ENCODE measurements at places on chromosomes 4 and X. TPM values are rescaled to one million over a fixed set of nuclear protein-coding genes. Genes with fewer than 3 reads are reported as not detected.

The PLAC8 gene
- 3.7 TPM for total RNA-seq

The GLRA3 gene
- total RNA-seq, result not detected

The KCNIP4 gene
- not detected for total RNA-seq

DNA sequence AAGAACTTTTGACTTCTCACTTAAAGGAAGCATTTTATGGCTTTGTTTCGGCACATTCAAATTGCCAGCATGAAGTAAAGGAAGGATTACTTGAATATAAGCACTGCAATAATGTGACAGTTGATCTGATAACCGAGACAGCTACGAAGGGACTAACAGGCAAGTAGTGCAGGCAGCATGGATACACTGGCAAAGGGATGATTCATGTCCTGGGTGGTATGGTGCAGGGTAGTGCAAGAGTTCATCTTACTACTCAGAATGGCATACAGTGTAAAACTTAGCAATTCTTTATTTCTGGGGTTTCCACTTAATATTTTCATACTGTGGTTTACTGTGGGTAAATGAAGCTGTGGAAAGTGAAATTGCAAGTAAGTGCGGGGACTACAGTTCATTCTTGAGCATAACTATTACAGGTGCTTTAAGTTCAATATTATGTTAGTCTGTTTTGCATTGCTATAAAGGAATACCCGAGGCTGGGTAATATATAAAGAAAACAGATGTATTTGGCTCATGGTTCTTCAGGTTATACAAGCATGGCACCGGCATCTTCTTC, 611.8 kb downstream of the SPOCK3 start:
- no peaks in the 10 kb centered on the region for H3K4me1 ChIP-seq
- no peaks in the 10 kb centered on the region for H3K36me3 ChIP-seq
- H3K27ac ChIP-seq, result no peak overlapping the region
- H3K4me3 ChIP-seq, result no peak overlapping the region
- DNase-seq, result no peak

GRCh38 chr4:140755774-140756318, 339 bp downstream of the TBC1D9 start:
- H3K27me3 ChIP-seq, result no peaks in the 10 kb centered on the region
- H3K27ac ChIP-seq, result peak overlapping the region; percentile 87
- peak overlapping the region; percentile 86 for H3K4me3 ChIP-seq
- no peaks in the 10 kb centered on the region for H3K36me3 ChIP-seq
- H3K4me1 ChIP-seq, result peaks cover 8% of the 10 kb centered on the region
- no peak for DNase-seq

- peaks cover 22% of the 10 kb centered on the region for H3K4me1 ChIP-seq
- H3K36me3 ChIP-seq, result peaks cover 6% of the 10 kb centered on the region
- no peaks in the 10 kb centered on the region for H3K27me3 ChIP-seq
- no peak for DNase-seq
Observed at GRCh38 chr4:119532319-119532718, 96.3 kb downstream of the PDE5A start.

- no peaks in the 10 kb centered on the region for H3K4me1 ChIP-seq
- H3K36me3 ChIP-seq, result peaks cover 50% of the 10 kb centered on the region
- no peak overlapping the region for H3K27ac ChIP-seq
- no peak overlapping the region for H3K4me3 ChIP-seq
- no peaks in the 10 kb centered on the region for H3K27me3 ChIP-seq
Observed at GRCh38 chr4:3524349-3524748, 7.9 kb downstream of the LRPAP1 start.

DNA sequence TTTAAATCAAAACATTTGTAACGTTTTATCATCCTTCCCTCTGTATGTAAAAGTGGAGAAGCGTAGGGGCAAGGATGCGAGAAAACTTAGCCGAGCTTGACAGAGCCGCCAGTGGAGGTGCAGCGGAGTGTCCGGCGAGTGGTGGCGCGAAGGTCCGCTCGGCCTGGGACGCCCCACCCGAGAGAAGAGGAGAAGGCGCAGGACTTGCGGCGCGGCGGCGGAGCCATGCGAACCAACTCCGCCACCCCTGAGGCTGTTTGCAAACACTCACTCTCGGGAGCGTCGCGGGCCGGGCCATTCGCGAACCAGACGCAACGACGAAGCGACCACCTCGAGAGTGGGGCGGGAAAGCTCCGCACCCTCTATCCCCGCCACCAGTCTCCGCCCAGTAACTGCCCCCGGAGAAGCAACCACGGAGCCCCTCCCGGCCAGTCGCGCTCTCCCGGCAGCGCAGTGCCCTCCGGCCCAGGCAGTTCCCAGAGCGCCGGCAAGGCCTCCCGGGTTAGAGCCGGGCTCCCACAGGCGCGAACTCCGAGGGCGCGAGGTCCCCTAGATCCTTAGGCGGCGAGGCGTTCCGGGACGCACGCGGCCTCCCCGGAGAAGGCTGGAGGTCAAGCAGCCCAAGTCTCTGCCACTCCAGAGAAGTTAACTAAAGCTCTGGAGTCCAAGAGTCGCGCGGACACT, 2.3 kb upstream of the MAB21L2 start:
- no peaks in the 10 kb centered on the region for H3K36me3 ChIP-seq
- no peaks in the 10 kb centered on the region for H3K4me1 ChIP-seq
- H3K27ac ChIP-seq, result no peak overlapping the region
- H3K27me3 ChIP-seq, result no peaks in the 10 kb centered on the region
- peak overlapping the region; percentile 60 for H3K4me3 ChIP-seq

DNA sequence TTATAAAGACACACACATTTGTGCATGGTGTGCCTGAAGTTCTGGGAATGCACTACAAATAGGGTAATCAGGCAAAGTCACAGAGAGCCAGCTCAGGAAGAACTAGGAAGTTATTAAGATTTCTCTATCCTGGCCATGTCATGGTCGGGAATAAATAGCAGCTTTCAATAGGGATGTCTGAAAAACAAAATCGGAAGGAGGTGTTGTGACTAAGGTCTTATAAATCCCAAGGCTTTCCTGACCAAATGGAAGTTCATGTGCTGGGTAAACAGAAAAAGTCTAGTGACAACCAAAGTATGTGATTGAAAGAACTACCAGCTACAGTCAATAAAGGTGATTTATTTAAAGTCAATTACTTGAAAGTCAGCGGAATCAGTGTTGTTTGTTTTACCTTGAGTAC, 262.5 kb upstream of the HS3ST1 start:
- no peak overlapping the region for H3K4me3 ChIP-seq
- peaks cover 16% of the 10 kb centered on the region for H3K4me1 ChIP-seq
- H3K27me3 ChIP-seq, result no peaks in the 10 kb centered on the region
- H3K27ac ChIP-seq, result no peak overlapping the region
- DNase-seq, result no peak
- H3K36me3 ChIP-seq, result no peaks in the 10 kb centered on the region

DNA sequence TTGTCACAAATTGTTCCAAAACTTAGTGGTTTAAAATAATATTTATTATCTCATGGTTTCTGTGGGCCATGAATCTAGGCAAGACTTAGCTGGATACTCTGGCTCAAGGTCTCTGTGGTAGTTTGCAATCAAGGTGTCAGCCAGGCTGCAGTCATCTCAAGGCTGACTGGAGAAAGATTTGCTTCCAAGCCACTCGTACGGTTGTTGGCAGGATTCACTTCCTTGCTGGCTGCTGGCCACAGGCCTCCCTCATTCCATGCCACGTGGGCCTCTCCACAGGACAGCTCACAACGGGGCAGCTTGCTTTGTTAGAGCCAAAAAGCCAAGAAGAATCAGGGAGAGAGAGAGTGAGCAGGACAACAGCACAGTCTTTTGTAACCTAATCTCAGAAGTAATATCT, 101.4 kb downstream of the WWC2 start:
- no peaks in the 10 kb centered on the region for H3K27me3 ChIP-seq
- no peak overlapping the region for H3K4me3 ChIP-seq
- H3K27ac ChIP-seq, result no peak overlapping the region
- DNase-seq, result no peak
- H3K4me1 ChIP-seq, result peaks cover 5% of the 10 kb centered on the region

DNA sequence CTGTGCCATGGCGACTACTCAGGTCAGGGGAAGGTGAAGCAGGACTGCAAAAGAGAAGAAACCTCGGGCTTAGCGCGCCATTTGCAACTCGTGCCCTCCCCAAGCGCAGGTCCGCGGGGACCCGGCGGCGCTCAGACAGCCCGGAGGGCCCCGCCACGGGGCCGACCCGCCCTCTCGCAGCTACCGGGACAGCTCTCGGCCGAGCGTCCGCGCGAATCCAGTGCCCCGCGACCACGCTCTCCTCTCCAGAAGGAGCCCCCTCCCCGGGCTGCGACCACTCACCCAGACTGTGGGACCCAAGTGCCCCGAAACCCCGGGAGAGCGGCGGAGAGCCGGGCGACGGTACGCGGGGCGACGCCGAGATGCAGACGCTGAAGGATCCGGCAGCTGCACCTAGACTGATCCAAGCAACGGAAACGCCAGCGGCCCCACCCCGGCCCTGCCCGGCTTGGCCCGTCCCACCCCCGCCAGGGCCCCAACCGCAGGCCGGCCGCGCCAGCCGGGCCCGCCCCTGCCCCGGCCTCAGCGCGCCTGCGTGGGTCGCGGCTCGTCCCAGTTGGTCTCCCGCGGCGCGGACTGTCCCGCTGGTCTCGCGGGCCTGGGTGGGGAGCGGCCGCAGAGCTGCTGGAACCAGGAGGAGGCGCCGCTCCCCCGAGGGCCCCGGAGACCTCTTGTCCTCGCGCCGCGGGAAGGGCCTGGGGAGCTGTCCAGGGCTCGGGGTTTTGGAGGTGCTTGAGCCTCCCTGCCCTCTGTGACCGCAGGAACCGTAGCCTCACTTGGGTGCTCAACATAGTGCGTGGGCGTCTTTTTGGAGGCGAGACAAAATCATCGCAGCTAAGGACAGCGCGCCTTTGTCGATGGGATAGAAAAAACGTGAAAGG, at the start of gene ANXA5:
TSS of gene ANXA5 (minus strand) at position 400 of the 881 bp plus-strand sequence. CDS start at position 9, 391 bp downstream.
- peaks cover 20% of the 10 kb centered on the region for H3K4me1 ChIP-seq
- peak within 1 kb of the TSS; percentile 99 for H3K27ac ChIP-seq
- DNase-seq, result peak; percentile 46
- H3K4me3 ChIP-seq, result peak within 1 kb of the TSS; percentile 98
- H3K27me3 ChIP-seq, result no peaks in the 10 kb centered on the region

GRCh38 chr4:95833711-95834194, 6.1 kb upstream of the PDHA2 start:
- no peak overlapping the region for H3K4me3 ChIP-seq
- DNase-seq, result no peak
- no peak overlapping the region for H3K27ac ChIP-seq
- no peaks in the 10 kb centered on the region for H3K4me1 ChIP-seq
- H3K36me3 ChIP-seq, result no peaks in the 10 kb centered on the region
- no peaks in the 10 kb centered on the region for H3K27me3 ChIP-seq

DNA sequence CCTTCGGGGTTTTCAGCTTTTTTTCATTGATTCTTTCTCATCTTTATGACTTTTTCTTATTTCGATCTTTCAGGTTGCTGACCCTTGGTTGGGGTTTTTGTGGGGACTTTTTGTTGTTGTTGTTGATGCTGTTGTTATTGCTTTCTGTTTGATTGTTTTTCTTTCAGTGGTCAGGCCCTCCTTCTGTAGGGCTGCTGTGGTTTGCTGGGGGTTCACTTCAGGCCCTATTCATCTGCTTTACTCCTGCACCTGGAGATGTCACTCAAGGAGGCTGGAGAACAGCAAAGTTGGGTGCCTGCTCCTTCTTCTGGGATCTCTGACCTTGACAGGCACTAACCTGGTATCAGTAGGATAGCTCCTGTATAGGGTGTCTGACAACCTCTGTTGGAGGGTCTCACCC, 39.9 kb upstream of the PCDH18 start:
- no peaks in the 10 kb centered on the region for H3K4me1 ChIP-seq
- no peaks in the 10 kb centered on the region for H3K27me3 ChIP-seq

DNA sequence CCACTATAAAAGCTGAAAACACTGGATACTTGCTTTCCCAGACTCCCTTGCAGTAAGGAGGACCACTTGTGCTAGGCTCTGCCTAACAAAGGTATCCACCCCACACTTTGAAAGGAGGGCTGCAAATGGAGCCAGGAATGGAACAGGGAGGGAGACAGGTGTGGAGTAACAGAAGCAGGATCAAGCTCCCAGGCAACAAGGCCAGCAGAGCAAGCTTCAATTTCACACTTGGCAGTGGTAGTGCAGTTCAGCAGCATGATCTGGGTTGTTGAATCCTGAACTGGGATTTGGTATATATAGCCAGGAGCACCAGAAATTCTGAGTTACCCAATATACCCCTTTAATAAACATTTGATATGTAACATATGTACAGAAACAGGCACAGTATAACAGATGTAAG, 9.8 kb downstream of the LAMP2 start:
- H3K27me3 ChIP-seq, result no peaks in the 10 kb centered on the region
- H3K4me1 ChIP-seq, result peaks cover 6% of the 10 kb centered on the region
- no peak overlapping the region for H3K4me3 ChIP-seq
- DNase-seq, result no peak
- no peak overlapping the region for H3K27ac ChIP-seq
- peaks cover 3% of the 10 kb centered on the region for H3K36me3 ChIP-seq

- no peaks in the 10 kb centered on the region for H3K4me1 ChIP-seq
- H3K36me3 ChIP-seq, result no peaks in the 10 kb centered on the region
- no peak overlapping the region for H3K4me3 ChIP-seq
Observed at GRCh38 chr4:54566608-54567007, 91.1 kb upstream of the KIT start.

DNA sequence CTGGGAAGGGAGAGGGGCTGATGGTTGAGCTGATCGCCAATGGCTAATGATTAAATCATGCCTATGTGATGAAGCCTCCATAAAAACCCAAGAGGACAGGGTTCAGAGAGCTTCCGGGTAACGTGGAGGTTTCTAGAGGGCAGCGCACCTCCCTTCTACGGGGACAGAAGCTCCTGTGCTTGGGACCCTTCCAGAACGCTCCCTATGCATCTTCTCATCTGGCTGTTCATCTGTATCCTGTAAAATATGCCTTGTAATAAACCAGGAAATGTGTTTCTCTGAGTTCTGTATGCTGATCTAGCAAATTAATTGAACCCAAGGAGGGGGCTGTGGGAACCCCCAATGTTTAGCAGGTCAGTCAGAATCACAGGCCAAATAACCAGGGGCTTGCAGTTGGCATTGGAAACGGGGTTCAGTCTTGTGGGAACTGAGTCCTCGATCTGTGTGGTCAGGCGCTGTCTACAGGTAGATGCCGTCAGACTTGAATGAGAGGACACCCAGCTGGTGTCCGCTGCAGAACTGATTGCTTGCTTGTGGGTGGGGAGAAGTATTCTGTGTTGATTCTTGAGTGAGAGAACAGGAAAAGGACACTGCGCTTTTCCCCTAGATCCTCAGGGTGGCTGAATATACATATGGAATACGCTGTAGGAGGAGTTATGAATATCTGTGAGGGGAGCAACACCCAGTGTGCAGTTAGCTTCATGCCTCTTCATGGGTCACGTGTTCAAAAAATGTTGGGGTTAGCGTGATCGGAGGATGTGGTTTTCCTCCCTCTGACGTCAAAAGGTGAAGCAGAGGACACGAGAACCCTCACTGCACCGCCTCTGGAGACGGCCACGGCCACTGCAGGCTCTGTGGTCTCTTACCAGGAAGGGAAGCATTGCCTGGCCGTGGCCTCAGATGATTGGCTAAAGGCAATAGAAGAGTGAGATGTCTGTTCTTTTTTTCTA, 29.2 kb downstream of the HTT-AS start:
- no peaks in the 10 kb centered on the region for H3K36me3 ChIP-seq
- H3K4me3 ChIP-seq, result no peak overlapping the region
- peaks cover 3% of the 10 kb centered on the region for H3K4me1 ChIP-seq

DNA sequence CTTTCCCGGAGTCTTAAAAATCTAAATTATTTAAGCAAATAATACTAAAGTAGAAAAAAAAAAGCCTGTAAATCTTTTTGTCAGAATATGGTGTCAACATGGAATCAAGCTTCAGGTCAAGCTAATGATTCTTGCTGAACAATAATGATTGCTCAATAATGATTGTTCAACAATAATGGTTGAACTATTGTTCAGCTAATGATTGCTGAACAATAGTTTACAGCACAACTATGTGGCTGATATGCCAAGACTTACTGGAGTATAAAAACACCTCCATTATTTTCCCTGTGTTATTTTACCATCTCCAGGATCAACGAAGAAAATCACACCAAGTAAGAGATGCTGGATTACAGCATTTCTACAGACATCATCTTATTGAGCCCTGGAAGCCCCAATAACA, 35.1 kb upstream of the SMIM31 start:
- H3K4me1 ChIP-seq, result no peaks in the 10 kb centered on the region
- H3K27me3 ChIP-seq, result no peaks in the 10 kb centered on the region
- H3K36me3 ChIP-seq, result no peaks in the 10 kb centered on the region
- no peak overlapping the region for H3K4me3 ChIP-seq
- DNase-seq, result no peak
